Stimulated activated CD8-positive, alpha-beta memory T cell treated with anti-CD3 and anti-CD28 coated beads, Interleukin-4, amount 100 ng/mL, for 1 hour (primary cell): ENCODE measurements at places on chromosomes 2 and 18.

DNA sequence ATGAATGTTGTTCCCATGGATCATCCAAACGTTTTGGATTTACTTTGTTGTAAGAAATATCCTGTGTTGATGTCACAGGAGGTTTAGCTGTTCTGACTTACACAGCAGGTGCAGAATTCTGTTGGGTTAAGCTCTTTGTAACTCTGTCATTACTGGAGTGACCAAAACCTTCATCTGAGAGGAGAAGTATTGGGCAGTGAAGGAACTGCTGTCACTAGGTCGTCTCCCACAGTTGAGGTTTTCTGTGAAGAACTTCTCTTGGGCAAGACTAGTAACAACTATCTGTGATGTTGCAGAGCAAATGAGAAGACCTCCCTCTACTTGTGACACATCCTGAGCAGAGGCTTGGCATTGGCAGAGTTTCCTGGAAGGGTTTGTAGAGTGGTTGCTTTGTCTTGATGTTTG is 2.9 kb downstream of the SPTBN1 start:
- DNase-seq: no peak

DNA sequence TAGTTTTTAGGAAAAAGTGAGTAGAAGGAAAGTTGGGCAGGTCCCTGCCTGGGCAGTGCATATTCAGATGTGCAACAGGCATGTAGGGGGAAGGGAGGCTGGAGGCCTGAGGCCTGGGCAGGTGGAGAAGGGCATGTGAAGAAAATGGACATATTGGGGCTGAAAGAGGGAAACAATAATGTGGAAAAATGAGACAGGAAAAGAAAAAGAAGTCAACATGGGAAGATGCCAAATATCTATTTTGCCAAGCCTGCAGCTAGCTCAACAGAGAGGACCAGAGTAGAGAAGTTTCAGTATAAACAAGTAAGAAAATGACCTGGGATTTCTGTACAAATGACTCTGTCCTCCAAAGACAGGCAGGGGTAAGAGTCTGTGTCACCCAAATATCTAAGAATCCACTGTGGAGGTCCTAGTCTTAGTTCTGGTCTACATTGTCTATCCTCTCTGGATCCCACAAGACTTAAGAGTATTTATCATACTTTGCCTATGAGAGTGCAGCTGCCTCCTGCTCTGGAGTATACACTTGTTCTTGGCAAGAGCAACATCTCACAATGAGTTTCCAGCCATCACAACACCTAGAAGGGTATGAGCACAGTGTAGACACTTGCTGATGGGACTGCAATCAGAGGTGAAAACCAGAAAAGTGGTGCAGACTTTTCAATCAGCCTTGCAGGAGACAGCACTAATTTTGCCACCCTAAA is 80.2 kb downstream of the CLHC1 start:
- DNase-seq: no peak

DNA sequence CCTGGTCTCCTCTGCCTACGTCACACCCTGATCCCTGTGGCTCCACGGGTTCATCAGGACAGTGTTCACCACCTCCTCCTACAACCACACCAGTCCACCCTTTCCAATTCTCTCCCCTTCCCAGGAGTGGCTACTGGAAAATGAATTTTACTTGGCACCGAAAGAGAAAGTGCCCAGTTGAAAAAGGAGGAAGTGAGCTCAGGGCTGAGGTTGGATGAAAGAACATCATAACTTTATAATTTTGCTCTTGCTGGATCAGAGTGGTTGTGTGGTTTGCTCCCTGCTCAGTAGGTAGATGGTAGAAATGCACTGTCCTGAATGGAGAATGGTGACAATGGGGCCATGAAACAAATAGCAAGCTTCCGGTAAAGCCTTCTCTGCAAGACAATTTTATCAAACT is 140.3 kb upstream of the DDX18 start:
- no peak for DNase-seq

DNA sequence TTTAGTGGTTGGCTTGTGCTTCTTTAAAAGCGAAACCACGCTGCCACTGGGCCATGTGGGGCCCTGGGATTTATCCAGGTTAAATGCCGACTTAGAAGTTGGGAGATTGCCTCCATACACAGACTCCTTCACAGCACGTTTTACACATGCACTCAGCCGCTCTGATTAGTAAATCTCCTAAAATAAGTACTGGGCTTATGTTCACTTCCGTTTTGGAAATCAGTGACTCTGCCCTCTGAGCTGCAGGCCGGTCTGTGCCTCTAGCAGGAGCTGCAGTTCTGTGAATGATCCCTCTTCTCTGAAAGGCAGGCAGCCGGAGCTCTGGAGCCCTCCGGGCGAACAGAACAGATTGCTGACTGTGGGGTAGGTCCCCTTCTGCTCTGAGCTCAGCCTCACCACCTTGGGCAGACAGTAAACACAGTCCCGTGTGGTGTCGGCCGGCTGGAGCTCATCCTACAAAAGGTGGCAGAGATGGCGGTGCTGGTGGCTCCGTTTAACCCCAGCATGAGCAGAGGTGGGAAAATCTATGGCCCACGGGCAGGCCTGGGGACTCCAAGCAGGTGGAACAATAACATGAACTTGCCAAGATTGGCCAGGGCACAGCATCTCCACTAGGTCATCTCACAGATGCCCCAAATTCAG is 9.8 kb upstream of the RAB17 start:
- DNase-seq: no peak

DNA sequence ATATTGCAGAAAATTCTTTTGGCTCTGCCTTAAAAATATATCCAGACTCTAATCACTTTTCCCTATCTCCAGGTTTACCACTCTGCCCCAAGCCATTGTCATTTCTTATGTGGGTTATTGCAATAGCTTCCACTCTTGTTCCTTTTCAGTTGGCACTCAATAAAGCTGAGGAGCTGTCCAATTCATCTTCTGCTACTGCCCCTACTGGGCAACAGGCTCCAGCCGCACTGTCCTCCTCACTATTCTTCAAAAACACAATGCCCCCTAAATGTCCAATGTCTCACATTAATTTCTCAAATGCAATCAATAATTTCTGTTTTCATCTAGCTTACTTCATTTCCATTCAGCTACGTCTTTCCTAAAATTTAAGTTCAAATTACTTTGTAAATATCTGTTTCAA is 1262.5 kb upstream of the CDH2 start:
- DNase-seq: no peak

DNA sequence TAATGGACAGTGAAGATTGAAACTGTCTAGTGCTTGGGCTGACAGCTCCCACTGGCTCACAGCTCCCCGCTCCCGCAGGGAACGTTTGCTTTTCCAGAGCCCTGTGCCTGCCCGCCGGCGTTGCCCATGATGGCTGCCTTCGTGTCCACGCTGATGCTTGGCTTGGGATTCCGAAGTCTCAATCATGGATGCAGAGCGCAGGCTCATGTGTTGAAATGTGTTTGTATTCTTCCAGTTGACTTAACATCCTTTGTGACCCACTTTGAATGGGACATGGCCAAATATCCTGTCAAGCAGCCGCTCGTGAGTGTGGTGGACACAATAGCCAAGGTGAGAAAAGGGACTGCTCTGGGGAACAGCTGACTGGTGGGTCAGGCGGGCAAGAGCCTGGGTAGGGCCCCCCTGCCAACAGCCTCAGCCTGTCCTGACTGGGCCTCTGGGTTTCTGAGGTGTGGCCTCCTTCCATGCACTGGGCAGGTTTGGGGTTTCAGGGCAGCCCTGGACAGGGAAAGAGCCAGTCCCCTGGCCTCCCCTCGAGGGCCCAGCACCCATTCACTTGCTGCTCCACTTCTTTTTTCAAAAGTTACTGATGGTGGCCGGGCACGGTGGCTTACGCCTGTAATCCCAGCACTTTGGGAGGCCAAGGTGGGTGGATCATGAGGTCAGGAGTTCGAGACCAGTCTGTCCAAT is 42.8 kb downstream of the ATP6V1C2 start:
- no peak for DNase-seq

GRCh38 chr2:190791976-190792575 is 88.5 kb upstream of the GLS start:
- DNase-seq: no peak
